WERI-Rb-1 (cell line): ENCODE measurements at places on chromosomes 16 and 17.

- DNase-seq: no peak
These were observed 191.9 kb upstream of the ANKFN1 start for GRCh38 chr17:55961386-55961785.

DNA sequence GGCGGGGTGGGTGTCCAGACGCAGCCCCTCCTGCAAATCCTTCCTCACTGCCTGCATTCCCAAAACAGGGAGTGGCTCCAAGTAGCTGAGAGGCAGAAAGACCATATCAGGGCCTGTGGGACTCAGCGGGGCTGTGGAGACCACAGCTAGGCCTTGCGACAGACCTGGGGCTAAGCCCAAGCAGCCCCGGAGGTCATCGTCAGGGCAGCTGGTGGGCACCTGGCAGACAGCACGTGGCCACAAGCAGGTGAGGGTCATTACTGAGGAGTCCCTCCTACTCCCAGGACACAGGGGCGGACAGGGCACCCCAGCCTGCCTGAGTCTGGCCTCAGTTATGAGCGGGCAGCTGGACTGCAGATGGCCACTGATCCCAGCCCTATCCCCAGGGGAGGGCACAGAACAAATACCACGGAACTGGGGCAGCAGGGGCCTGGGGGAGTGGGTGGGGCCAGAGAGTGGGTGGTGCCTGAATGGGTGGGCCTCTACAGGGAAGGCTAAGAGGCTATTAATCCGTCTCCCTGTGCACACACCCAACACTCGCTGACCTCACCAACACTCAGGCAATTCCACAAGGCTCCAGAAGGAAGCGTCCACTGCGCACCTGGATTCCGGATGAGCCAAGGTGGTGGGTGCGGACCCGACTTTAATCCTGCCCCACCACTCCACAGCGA is 8.5 kb downstream of the HS3ST6 start:
- peak; percentile 97 for DNase-seq

DNA sequence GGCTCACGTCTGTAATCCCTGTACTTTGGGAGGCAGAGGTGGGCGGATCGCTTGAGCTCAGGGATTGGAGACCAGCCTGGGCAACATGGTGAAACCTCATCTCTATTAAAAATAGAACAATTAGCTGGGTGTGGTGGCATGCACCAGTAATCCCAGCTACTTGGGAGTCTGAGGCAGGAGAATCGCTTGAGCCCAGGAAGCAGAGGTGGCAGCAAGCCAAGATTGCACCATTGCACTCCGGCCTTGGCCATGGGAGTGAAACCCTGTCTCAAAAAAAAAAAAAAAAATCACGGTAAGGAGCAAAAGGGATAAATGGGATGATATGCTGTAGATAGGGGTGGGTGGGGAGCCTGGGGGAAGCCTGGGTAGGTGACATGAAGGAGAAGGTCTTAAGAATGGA is 20.4 kb upstream of the TMEM98 start:
- DNase-seq: no peak

- DNase-seq: no peak
These were observed 43.4 kb downstream of the FBXL20 start for GRCh38 chr17:39357986-39358385.

GRCh38 chr16:48676836-48677235 is 66.9 kb upstream of the N4BP1 start:
- no peak for DNase-seq

DNA sequence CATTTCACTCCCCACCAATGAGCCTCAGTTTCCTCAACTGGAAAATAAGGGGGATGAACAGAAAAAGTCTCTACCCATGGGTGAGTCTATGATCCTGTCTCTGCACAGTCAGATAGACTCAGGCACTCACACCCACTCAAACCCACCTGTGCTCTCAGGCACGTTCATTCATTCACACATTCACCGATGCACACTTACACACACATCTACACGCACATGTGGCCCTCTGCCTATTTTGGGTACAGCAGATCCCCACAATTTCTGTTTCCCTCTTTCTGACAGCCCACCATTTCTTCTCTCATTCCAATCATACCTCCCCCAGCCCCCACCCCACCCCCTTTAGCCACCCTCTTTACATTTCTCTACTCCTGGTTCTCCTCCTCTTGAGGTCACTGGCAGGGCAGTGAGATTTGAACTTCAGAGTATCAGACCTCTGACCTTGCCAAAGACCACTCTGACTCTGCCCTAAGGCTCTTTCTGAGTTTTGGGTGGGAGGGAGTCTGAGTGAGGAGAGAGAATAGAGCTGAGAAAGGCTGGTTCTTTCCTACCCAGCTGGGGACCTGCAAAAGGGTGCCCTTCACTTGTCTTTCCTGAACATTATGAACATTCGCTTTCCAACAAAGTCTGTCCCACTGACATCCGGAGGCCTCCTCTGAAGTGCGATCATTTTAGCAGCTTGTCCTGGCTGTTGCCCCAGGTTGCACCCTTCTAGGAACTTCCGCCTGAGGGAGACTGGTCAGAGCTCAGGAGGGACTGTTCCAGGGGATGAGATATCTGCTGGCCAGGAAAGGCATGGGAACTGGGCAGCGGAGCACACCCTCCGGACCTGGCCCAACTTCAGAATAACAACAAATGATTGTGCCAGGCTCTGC is 10.1 kb upstream of the COL1A1 start:
- no peak for DNase-seq

DNA sequence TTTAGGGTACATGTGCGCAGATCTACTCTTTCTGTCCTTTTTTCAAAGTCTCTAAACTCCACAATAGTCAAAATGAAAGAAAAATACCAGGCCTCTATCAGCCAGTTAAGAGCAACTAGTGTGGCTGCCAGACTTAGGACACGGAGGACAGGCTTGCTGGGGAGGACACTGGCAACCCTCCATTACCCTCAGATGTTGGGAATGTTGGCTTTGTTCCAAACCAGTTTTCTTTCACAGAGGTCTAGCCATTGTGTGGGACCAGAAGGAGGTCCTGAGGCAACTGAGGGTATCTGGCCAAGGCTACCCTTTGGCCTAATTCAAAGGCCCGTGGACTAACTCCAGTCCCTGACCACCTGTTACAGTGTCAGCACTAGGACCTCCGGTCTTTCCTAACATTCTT is 51.2 kb upstream of the MED9 start:
- DNase-seq: no peak

- DNase-seq: no peak
These were observed 217.1 kb downstream of the KATNIP start for GRCh38 chr16:27767081-27767480.

DNA sequence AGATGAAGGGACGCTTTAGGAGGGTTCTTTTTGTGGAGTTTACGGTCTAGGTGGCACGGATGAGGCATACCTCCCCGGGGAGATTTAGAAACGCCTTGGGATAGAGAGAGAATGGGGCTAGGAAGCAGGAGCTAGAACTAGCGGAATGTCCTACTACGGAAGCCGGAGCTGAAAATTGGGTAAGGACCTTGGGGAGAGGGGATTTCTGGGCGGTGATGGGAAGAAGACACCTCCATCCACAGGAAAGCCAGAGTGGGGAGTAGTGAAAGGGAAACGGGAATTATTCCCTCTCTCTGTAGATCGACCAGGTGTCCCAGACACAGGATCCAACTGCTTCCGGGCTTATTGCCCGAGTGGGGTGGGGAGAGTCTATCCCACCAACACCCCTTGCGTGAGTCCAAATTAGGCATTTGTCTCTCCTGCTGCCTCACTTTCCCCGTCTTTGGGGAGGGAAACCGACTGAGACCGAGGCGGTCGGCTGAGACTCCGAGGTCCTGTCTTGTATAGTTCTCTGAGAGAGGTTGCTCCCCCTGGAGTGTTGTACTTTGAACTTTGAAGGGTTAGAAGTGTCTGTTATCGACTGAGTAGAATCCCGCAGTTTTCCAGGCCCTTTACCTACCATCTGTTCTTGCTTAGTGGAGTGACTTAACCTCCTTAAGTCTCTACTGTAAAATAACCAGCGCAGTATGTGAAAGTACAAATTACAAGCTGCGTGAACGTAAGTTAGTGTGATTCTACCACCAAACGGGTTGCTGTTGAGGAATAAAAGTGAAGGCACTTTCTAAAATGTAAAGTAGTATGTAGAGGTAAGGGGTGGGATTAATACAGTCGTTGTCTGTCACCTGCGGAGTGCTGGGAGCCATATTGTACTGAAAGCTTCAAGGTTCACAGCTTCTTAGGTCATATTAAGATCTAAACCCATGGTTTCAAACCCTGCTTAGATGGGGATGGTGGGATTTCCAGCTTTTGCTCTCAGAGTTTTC is 1.0 kb downstream of the RSPRY1 start:
- peak; percentile 49 for DNase-seq

DNA sequence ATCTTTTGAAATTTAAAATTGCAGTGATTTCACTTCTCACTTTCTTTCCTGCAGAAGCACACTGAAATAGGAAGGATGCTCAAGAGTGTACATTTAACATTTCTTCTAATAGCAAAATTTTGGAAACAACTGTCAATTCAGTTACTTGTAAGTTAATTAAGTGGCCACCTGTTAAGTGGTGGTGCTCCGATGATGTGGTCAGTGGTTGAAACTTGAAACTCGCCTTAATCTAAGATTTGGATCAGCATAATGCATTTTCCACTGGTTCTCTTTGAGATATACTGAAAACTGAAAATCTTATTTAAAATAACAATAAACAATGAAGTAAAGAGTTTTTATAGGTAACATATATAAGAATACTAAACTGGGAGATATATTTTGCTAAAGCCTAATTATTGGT is 7.0 kb upstream of the MYH8 start:
- DNase-seq: no peak

- no peak for DNase-seq
These were observed 7.8 kb downstream of the NACA2 start for GRCh38 chr17:61583242-61583641.

- no peak for DNase-seq
These were observed 3.9 kb upstream of the OSGIN1 start for GRCh38 chr16:83948914-83949723.

DNA sequence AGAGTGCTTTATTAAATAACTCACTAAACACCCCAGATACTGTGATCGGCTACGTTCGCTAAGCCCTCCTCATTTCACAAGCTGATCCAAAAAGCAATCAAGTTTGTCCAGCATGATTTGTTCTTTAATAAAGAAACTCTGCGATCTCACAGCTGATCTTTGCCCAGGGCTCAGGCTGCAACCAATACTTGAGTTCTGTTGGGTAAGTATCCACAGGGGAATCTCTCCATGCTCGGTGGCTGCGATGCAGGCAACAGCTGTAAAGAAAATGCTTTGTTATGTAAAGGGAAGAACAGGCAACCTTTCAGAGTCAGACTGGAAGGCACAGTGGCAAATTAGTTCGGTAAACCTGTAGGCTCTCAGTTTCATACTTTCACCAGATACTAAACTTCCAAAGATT is 67.5 kb downstream of the SHISA6 start:
- DNase-seq: no peak

- peak; percentile 57 for DNase-seq
These were observed 12.5 kb upstream of the FAM171A2 start for GRCh38 chr17:44376124-44376523.
